ENCODE measurements at places on chromosomes 11 and 22.

- peak; percentile 22 for DNase-seq
Observed at GRCh38 chr11:18013790-18014507, 1.1 kb upstream of the SERGEF start.

DNA sequence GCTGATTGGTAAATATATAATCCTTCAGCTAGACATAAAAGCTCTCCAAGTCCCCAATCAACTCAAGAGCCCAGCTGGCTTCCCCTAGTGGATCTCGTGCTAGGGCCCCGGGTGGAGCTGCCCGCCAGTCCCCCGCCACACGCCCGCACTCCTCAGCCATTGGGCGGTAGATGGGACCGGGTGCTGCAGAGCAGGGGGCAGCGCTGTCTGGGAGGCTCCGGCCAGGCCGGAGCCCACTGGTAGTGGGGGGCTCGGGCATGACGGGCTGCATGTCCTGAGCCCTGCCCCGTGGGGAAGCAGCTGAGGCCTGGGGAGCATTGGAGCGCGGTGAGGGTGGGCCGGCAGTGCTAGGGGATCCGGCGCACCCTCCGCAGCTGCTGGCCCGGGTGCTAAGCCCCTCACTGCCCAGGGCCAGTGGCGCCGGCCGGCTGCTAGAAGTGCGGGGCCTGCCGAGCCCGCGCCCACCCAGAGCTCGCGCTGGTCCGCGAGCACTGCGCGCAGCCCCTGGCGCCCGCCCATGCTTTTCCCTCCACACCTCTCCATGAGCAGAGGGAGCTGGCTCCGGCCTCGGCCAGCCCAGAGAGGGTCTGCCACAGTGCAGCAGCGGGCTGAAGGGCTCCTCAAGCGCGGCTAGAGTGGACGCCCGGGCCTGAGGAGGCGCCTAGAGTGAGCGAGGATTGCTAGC lies 1680.6 kb upstream of the RAG2 start:
- no peak for DNase-seq

GRCh38 chr22:30816413-30816812 lies 121.7 kb downstream of the OSBP2 start:
- peak; percentile 51 for DNase-seq

DNA sequence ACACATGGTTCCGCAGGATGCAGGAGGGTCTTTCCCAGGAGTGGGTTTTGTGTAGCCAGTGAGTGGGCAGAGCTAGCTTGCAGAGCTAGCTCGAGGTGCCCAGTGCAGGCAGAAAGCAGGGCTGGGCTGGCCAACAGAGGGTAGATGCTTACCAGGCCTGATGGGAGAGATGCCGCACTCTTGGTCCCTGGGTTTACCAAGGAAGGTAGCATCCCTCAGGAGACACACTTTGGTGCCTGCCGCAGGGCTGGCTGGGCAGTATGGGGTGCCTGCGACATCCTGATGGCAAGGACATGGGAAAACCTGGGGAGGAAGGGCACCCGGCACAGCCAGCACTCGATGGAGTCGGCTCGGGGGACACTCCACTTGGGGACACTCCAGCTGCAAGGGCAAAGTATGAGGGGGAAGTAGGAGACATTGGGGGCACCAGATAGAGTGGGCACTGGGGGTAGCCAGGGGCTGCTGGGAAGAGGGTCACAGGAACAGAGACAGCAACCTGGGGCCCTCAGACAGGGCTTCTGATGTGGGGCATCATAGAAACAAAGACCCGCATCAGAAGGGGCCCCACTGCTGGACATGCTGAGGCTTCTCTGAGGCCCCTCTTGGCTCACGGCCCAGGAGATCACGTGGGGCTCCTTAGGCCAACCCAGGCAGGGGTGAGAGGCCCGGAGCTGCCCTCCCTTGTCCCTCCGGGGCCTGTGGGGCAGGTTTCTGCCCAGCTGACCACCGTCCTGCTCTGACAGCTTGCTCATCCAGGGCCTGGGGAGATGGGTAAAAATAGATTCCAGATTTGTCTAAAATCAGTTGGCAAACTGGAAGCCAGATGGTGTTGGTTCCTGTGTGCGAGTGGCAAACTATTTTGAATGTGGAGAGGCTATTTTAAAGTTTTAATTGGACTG lies 89.8 kb downstream of the MORC2 start:
- DNase-seq, result no peak

DNA sequence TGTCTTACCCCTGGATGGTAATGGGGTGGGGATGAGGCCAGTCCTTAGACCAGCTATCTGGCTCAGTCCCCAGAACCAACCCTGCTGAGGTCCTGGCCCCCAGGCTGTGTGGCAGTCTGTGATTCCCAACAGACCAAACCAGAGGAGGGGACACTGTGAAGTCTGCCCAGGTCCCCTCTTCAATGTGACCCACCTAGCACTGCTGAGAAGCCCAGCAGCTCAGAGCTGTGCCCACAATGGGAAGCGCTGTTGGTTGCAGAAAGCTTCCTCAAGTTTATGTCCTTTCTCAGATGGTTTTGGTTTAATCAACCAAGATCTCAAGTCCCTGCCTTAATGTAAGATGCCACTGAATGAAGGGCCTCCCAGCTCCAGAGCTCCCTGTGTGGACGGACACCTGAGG lies 114.7 kb upstream of the IGLL5 start:
- DNase-seq, result no peak

- DNase-seq, result no peak
Observed at GRCh38 chr11:129888451-129888850, 6.9 kb downstream of the NFRKB start.

DNA sequence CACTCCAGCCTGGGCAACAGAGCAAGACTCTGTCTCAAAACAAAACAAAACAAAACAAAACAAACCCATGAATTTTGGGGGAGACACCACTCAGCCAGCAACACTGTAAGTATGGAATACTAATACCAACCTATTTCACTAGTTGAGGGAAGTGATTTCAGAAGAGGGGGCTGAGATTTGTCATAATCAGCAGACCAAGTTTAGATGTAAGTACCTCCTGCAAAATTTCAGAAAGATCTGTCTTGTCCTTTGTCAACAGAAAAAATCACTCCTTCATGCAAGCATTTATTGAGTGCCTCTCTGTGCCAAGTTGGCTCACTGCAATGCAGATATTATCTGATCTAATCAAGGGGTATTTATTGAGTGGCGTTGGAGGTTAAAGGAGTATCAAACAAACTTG lies 23.4 kb upstream of the ADA2 start:
- DNase-seq, result no peak

GRCh38 chr22:37971475-37972434 lies 12.6 kb downstream of the SOX10 start:
- DNase-seq, result no peak

DNA sequence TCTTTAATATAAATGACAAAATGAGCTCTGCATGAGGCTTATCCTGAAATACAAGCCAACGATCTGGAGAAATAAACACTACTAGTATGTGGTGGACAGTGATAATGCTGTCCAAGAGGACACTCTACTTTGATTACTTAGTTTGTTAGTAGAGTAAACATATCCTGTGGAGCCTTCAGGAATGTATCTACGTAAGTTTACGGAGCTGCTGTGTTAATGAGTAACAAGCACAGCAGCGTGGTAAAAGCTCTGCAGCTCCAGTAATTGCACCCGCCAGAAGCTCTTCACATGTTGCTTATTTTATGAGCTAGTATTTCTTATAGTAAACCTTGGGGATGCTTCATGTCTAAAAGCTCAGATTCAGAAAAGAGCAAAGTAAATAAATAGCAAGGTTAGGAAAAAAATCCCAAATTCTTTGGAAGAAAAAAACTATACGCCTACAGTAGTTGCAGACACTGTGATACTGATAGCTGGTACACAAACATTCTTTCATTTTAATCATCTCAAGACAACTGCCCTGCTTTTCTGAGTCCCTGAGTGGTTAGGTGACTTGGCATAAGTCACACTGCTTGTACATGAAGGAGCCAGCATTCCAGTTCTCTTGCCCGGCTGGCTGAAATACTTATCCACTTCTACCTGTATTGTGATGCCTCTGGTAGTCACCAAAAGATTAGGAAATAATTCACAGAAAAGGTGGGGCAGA lies 32.7 kb upstream of the CCDC34 start:
- no peak for DNase-seq

- DNase-seq, result no peak
Observed at GRCh38 chr11:132453406-132453805, 1078.9 kb downstream of the OPCML start.

GRCh38 chr11:32960553-32961164 lies 55.0 kb upstream of the DEPDC7 start:
- DNase-seq, result peak; percentile 80

GRCh38 chr22:40332319-40332781 lies 13.9 kb upstream of the ADSL start:
- no peak for DNase-seq

DNA sequence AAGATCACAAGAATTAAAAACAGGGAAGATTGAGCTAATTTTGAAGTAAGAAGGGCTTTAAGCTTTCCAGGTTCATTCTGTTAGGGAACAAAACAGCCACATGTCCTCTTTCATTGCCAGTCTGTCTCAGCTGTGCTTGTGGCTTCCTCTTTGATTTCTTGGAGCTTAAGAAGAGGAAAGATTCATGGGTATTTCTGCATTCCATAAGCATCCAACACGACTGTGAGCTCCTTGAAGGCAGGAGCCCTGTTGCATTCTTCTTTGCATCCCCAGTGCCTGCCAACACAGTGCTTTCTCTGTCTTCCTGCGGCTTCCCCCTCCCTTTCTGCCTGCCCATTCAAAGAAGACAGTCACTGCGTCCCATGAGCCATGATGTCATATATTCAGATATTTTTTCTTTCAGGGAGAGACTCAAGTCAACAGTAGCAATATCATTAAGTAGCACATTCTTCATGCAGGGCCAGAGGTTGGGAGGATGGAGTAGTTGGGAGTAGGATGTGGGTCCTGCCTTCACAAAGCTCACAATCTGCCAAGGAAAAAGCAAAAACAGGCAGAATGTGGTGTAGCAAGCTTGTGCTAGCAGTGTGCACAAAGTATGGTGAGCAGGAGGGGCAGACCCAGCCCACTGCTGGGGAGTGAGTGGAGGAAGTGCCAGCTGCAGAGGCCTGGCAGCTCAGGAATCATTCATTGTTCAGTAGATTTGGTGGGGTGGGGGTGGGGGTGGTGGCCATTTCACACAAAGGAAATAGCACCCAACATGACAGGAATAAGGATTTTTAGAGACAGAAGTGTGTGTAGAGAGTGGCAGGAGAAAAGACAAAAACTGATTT lies 162.1 kb upstream of the RASSF10 start:
- DNase-seq, result no peak

Measured in hematopoietic multipotent progenitor cell treated with erythropoietin and hydrocortisone succinate and interleukin-3 and kit ligand, for 6 days (in vitro differentiated cells).